ENCODE measurements at places on chromosomes 3 and 15.

- DNase-seq = no peak
These were observed 108.7 kb downstream of the ITPR1 start for GRCh38 chr3:4601892-4602291.

DNA sequence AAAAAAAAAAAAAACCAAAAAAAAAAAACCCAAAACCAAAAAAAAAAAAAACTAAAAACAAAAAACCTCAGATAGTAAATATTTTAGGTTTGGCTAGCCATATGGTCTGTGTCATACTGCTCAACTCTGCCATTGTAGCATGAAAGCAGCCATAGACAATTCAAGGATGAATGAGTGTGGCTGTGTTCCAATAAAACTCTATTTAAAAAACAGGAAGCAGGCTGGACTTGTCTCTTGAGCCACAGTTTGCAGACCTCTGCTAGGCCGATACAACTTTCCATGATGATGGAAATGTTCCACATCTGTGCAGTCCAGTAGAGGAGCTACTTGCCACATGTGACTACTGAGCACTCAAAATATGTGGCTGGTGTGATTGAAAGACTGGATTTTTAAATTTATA lies 11.1 kb downstream of the EFCAB12 start:
- DNase-seq = no peak

GRCh38 chr3:116198087-116198486 lies 247.2 kb downstream of the LSAMP start:
- DNase-seq = no peak

- peak; percentile 4 for DNase-seq
These were observed 254.3 kb downstream of the SHQ1 start for GRCh38 chr3:72593881-72594397.

DNA sequence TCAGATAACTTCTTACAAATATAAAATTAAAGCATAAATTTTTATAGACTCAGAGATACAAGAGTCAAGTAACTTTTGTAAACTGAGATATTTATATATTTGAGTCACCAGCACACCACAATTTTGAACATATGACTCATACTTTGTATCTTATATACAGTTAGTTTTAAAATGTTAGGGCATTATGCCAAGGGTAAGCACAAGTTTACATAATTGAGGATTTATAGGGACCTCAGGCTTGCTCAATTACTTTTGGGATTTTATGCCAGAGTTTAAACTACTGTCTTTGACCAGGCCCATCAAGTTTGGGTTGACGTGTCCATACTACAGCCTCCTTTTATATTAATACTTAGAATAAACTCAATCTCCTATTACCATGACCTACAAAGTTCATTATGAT lies 7.4 kb upstream of the FGF7 start:
- DNase-seq = peak; percentile 82

DNA sequence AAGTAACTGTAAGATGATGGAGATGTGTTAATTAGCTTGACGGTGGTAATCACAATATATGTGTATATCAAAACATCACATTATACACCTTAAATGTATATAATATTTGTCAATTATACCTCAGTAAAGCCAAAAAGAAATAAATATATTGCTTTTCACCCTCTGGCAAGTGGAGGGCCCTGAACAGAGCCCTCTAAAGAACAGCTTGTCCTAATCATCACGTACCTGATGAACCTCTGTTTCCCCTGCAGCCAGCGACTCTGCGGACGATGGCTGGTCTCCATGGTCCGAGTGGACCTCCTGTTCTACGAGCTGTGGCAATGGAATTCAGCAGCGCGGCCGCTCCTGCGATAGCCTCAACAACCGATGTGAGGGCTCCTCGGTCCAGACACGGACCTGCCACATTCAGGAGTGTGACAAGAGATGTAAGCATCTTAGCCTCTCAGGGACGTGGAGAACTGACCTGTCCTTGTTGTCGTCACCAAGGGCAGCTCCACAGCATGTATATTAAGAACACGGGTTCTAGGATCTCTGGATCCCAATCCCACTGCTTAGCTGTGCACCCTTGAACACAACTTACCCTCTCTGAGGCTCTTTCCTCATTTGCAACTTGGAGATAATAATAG lies 6.3 kb downstream of the THBS1 start:
- DNase-seq = peak; percentile 41

DNA sequence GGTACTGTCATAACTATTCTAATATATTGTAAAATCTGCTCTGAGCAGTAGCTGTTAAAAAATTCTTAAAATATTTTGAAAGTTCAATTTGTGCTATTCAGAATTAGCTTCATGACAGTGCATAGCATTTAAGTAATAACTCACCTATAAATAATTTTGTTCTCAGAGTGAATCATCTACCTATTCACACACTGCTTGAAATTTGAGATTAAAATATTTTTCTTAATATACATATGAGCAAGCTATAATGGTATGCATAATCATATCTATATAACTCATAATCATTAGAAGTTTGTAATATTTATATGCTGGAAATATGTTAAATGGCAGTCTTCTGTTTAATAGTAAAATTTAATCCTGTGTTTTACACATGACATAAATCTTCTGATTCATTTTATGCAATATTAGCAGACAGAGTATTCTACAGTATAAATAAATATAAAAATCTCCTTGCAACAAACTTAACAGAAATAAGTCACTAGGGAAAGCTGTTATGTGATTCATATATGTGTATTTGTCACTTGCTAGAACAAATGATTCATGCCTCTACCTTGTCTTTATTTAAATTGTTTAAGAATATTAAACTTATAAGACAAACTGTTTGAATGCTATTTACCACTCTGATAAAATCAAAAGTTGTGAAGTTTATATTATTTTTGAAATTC lies 710.8 kb downstream of the PLOD2 start:
- no peak for DNase-seq

- no peak for DNase-seq
These were observed 95.5 kb upstream of the NPHP3 start for GRCh38 chr3:132817646-132818177.

DNA sequence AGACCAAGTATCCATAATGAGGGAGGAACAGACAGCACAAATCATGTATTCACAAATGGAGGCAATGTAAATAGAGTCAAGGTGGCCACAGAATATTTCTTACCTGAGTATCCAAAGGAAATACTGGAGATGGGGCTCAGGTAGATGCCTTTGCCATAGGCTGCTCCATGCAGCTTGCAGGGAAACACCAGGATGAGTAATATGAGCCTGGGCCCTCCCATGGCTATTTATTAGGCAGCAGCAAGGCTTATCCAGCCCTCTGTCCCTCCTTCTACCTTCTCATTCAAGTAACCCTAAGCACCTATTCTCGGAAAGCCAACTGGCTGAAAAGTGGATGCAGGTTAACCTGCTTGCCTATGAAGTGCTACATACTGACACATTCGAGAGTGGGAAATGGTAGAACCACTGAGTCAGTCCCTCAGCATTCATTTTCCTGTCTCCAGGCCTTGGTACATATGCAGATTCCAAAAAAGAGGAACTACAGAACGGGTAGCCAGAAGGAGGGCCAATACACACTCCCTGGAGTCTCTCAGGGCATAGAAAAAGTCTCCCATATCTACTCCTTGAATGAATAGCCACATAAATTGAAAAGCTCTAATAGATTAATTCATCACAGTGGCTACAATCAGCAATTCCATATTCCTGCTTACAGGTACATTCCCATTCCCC lies 18.3 kb upstream of the PKM start:
- DNase-seq = no peak

- DNase-seq = no peak
These were observed 27.9 kb upstream of the PRTG start for GRCh38 chr15:55770806-55771205.

GRCh38 chr3:52093756-52094545 lies 37.6 kb upstream of the DUSP7 start:
- DNase-seq = peak; percentile 21

DNA sequence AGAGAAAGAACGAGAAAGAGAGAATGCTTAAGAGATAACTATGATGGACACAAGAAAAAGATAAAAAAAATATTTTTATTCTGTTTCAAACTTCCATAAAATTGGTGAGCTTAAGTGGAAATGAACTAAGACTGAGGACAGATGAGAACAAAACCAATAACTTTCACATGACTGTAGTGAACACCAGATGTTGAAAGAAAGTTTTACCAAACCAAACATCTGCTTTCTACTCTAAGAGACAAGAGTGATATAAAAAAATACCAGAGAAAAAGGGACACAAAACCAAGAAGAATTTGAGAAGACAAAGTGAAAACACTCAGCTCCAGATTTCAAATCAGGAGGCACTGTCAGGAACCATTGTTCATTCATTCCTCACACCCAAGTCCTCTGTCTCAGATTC lies 147.9 kb downstream of the IMPG2 start:
- DNase-seq = no peak

GRCh38 chr15:60703207-60703933 lies 224.4 kb upstream of the ICE2 start:
- DNase-seq = no peak

DNA sequence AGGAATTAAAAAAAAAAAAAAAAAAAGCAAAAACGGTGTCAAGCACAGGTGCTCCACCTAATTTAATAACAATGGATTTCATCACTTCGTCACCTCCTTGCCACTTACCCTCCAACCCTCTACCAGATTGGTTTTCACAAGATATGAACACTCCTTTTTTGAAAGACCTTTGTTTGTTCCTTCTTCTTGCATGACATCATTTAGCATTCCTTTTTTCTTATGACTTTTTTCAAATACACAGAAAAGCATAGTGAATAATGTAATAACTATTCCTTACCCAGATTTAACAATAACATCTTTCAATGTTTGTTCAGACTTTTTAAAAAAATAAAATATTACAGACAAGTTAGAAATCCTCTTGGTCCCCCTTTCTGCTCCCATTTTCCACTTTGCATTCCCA lies 16.3 kb downstream of the COL6A6 start:
- DNase-seq = no peak

GRCh38 chr15:44296625-44297524 lies 8.4 kb downstream of the GOLM2 start:
- DNase-seq = no peak

DNA sequence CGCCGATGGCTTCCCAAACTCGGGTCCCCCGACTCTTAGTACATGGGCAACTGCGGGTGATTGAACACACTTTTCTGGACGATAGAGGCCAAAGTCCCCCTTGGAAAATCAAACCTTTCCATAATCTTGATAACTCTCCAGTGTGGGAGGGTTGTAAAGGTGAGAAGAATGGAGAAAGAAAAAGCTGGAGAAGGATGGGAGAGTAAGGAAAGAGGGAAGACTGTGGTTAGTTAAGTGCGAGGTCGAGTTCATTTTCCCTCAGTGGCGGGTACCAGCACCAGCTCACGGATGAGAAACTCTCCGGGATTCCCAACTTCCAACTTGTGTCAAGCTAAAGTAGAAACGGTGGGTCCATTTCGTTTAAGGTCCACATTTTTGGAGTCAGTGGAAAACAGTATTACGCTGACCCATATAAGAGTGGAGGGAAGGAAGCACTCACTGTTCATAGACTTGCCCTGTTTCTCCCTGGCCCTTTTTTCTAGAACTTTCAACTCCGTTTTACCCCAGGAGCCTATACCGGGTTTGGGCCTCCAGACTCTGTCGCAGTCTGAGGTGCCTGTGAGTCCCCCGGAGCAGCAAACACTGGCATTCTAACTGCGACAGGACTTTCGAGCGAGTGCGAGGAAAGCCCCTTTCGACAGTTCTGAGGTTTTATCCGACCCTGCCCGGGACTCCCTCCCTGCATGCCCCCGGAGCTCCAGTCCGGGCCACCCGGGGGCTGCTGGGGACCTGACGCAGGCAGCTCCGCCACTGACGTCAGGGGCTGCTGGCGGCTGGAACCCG lies 14.8 kb downstream of the ZIC1 start:
- no peak for DNase-seq

GRCh38 chr3:116741467-116741866 lies 31.9 kb downstream of the TUSC7 start:
- no peak for DNase-seq

- DNase-seq = no peak
These were observed 29.4 kb downstream of the ABTB1 start for GRCh38 chr3:127702151-127702578.

DNA sequence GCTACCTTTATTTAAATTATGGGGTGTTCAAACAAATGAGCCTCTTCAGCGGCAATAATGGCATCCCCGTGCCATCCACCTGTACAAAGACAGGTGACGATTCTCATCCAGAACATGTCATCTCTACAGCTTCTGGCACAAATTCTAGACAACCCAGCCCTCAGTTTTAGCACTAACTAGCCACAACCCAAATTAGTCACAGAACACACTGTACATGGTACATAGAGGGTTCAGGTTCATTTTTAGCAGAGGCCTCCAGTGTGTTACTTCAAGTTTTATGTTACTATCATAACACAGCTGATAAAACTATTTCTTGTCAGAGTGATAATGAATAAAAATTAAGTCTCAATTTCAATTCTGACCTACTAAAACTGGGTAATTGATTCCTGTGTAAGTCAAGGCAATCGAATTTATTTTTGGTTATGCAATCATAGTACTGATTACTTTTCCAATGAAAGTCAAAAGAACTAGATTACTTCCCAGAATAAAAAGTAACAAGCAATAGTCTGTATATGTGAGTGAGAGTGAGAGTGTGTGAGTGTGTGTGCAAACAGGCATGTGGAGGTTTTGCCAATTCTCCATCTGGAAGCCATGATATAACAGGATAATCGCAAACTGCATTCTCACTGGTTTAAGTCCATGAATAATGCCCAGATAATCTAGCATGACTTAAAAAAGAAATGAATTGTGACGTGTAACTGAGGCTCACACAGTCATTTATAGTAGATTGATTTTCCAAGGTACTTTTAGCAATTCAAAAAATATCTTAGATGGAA lies 37.4 kb downstream of the SHQ1 start:
- DNase-seq = no peak

DNA sequence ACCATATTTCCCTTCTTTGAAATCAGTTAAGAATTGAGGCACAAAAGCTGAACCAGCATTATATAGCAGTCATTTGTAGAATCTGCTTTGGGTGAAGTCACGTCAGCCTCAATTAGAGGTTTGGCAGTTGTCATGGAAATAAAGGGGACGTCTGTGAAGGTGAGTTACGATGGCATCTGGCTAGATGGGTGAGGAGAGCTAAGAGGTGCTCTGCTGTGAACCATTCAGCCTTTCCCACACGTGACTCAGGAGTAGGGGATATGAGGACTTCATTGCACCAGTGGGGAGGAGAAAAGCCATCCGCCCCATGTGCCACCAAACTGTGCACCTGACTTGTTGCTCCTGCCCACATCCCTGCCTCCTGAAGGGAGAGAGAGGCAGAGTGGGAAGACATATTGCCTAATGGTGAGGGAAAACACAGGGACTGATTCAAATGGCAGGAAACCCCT lies 2.8 kb upstream of the C15orf40 start:
- no peak for DNase-seq

- DNase-seq = no peak
These were observed 12.9 kb downstream of the UBAP1L start for GRCh38 chr15:65101891-65102708.

- no peak for DNase-seq
These were observed 4.9 kb downstream of the TLR9 start for GRCh38 chr3:52220380-52221026.

DNA sequence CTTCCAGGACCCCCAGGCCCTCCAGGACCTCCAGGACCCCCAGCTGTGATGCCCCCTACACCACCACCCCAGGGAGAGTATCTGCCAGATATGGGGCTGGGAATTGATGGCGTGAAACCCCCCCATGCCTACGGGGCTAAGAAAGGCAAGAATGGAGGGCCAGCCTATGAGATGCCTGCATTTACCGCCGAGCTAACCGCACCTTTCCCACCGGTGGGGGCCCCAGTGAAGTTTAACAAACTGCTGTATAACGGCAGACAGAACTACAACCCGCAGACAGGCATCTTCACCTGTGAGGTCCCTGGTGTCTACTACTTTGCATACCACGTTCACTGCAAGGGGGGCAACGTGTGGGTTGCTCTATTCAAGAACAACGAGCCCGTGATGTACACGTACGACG lies 22.1 kb upstream of the CMSS1 start:
- no peak for DNase-seq

GRCh38 chr15:63233667-63234423 lies 43.6 kb upstream of the APH1B start:
- DNase-seq = no peak

Data from AG04449 (cell line).